ENCODE measurements at places on chromosomes 11 and 22. TPM values are rescaled to one million over a fixed set of nuclear protein-coding genes. Genes with fewer than 3 reads are reported as not detected.

The CLMP gene
- 7.3 TPM for total RNA-seq

The CLCF1 gene
- 0.83 TPM for total RNA-seq

The TRIM49 gene
- not detected for total RNA-seq

The MYH9 gene
- total RNA-seq, result 16.9 TPM

The OR8D1 gene
- 0.73 TPM for total RNA-seq

The RAD9A gene
- total RNA-seq, result 20.9 TPM

The APOA1 gene
- 0.77 TPM for total RNA-seq

The NNMT gene
- 0.67 TPM for total RNA-seq
